ENCODE measurements at places on chromosomes 4 and X.

GRCh38 chr4:137414802-137415201 is 117.5 kb downstream of the PCDH18 start:
- DNase-seq: no peak

DNA sequence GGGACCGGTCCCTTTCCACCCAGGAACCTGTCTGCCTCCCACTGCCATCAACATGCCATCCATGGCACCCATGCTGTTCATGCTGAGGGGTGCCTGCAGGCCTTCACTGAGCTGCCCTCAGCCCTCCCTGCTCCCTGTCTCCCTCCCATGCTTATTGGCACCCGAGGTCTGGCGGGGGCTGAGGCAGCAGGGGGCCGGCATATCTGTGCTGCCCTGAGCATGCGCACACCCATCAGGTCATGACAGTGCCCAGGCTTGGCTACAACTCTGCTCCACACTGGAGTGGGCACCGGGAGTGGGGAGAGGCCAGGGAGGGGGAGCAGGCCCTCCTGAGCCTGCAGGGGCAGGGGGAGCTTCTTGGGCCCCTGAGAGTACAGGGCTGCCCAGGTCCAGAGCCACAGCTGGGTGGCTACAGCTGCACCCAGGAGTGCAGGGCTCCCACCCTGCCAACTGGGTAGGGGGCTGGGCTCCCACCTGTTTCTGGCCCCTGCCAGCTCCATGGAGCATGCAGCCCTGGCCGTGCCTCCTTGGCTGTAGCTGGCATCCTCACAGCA is 395.8 kb upstream of the DMD start:
- no peak for DNase-seq

DNA sequence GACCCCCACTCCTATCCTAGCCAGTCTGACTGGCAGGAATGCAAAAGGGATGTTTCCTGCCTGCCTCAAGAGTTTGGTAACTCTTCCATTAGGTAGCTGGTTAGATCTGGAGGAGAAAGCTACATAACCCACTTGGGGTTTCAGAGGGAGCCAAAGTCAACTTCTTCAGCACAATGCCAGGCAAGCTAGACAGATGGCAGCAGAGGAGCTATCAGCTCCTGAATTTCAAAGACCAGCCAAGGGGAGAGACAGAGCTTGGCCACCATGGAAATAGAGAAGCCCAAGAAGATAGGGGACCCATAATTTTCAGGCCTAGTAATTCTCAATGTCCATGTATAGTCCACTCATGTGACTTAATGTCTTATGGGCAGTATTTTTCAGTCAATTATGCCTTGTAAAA is 56.4 kb downstream of the PGRMC1 start:
- no peak for DNase-seq

DNA sequence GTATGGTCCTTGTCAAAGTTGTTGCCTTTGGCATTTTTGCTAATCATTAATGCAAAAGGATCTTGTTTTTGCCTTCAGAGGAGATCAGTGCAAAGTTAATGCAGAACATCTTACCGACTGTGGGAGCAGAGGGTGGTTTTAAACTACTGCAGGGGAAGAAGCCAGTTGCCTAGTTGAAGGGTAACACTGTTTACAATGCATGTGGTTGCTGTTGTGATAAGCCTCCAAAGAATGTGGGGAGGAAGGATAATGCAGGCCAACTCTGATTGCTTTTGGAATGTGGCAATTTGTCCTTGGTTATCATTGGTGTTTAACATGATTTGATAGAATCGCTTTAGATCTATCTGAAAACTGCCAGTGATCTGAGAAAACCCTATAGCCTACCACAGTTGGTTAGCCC is 204.3 kb upstream of the TLL1 start:
- no peak for DNase-seq

DNA sequence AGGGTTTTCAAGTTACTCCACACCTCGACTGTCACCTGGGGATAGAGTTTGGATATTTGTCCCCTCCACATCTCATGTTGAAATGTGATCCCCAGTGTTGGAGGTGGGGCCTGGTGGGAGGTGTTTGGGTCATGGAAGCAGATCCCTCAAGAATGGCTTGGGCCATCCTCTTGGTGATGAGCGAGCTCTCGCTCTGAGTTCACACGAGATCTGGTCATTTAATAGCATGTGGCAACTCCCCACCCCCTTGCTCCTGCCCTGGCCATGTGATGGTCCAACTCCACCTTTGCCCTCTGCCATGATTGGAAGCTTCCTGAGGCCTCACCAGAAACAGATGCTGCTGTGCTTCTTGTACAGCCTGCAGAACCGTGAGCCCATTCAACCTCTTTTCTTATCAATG is 8.3 kb downstream of the CTAG1A start:
- DNase-seq: no peak

DNA sequence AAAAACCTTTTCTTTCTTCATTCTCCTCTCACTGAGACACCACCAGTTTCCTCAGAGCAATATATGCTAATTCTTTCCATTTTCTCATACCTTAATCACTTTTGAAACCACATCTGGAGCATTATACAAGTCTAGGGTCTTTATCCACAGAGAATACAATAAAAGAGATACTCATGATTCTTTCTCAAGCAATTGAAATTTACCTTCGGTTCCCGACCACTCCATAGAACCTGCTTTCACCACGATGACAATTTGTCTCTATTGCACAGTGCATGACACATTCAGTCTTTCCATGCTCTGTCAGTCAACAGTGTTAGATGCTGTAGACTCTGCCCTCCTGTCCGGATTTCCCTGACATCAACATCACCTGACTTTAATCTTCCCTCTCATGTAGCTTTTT is 409.3 kb upstream of the NWD2 start:
- no peak for DNase-seq

DNA sequence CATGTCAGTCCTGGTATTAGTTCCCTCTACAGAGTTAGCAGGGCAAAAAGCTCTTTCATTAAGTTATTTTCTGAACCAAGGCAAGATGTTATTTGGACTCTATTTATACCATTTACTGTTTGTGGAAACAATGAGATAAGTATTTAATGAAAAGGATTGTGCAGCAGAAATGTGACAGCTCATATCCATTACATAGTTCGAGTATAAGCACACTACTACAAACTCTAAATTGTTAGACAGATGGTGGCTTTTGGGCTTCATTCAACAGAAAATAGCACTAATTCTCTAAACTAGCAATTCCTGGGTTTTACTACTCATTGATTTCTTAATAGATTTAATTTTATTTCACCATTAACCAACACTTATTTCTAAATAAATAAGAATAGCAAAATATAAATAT is 95.2 kb upstream of the ANK2 start:
- no peak for DNase-seq

- DNase-seq: no peak
Observed at GRCh38 chr4:90888571-90888970, 761.4 kb downstream of the CCSER1 start.

DNA sequence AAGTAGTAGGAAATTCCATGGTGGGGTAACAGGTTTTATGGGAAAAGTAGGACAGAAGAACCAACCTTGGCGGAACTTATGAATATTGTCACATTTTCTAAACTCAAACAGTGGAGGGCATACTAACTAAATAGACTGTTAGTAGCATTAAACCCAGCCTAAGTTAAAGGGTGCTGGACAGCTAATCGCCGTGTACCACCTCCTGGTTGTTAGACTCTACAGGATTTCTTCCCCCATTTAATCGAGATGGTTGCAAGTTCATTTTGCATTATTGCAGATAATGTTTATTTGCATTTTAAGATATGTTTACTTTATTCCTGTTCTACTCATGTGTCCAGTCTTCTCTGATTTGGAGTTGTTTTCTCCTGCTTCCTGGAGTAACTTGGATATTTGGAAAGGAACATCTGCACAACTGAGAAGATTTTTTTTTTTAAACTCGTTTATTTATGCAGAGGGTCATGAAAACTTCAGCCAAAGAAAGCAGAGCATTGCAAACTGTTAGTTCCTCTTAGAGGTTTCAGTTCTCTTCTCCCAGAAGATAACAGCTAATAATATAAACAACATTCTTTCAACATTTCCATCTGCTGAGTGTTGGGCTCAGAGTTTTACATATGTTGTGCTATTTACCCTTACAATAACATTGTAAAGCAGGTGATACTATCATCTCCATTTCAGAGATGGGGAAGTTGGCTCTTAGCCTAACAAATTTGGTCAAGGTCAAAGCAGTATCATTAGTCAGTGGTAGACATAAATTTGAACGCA is 51.5 kb upstream of the TBC1D9 start:
- DNase-seq: no peak

GRCh38 chrX:53018627-53019026 is 30.0 kb upstream of the GPR173 start:
- no peak for DNase-seq

DNA sequence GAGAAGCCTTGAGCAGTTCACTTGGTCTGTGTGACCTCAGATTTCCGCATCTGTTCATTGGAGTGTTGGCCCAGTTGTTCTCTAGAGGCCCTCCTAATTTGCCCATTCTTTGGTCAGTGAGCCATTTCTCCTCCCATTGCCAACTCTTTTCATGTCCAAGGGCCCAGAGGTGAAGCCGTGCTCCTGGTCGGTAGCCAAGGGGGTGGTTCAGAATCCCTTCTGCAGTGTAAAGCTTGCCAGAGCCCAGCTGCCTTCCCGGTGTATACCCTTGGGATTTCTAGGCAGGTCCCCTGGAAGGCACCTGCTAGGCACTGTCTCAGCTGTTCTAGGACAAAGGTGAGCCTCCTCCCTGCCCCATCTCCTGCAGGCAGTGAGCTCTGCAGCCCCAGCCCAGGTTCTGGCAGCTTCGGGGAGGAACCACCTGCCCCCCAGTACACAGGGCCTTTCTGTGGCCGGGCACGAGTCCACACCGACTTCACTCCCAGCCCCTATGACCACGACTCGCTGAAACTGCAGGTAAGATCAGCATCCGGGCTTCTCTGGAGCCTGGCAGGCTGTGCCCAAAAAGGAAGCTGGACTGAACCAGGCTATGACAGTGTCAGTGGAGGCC is 12.3 kb downstream of the SASH3 start:
- no peak for DNase-seq

DNA sequence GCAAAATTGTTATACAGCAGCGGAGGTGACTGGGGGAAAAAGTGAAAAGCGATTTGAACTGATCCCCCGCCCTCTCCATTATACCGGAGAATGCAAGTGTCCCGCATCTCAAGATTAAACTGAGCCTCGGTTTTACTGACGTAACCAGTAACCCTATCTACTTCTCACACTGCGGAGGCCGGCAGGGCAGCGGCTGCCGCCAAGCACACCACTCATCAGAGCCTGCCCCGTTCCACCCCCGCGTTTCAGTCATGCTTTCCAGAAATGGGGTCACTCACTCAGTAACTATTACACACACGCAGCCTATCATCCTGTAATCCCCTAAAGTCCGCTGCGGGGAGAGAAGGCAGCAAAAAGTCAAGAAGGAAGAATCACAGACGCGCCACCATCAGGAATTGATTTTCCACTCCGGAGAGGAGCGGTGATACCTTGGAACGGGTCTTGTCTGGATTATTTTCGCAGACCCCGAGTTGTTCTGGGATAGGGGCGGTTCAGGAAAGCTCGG is 1.4 kb downstream of the RPS6KA3 start:
- peak; percentile 54 for DNase-seq
